ENCODE measurements at places on chromosomes 2 and 18. TPM values are rescaled to one million over a fixed set of nuclear protein-coding genes. Genes with fewer than 3 reads are reported as not detected.

- no peak for ATAC-seq
These were observed 38.2 kb downstream of the PLEKHM3 start for GRCh38 chr2:207987025-207987716.

DNA sequence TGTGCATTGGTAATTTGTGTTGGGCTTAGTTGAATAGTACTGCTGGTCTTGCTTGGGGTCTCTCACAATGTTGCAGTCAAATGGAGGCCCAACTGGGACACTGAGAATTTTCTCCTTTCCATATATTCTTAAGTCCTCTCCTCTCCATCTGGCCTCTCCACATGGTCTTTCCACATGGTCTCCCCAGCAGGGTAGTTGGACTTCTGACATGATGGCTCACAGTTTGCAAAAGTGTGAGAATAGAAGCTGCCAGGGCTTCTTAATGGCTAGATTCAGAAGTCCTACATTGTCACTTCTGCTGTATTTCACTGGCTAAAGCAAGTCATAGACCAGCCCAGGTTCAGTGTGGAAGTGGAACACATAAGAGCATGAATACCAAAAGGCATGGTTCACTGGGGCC lies 318.5 kb upstream of the TNP1 start:
- no peak for ATAC-seq

- ATAC-seq = no peak
These were observed 249.3 kb downstream of the ZNF521 start for GRCh38 chr18:25102662-25103061.

DNA sequence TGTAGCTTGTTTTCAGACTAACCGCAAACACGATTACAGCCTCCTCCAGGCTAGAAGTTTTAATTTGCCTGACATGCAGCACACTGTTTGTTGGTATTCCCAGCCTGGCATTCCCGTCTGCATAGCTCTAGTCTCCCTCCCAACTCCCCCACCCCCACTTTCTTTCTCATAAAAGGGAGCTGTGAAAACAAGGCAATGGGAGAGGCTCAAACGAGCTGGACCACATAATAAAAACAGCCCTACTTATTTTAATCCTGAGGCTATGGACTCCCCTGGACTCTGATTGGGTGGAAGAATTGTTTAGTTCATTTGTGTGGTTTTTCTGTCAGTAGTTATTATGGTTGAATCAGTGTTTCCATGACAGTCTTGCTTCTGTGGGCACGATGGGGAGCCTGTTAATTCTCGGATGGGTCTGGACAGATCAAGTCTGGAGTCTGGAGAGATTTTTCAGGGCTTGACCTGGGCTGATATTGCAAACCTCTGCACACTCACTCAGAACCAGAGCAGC lies 1.2 kb downstream of the STON1 start:
- ATAC-seq = peak; percentile 28

The BOK gene
- 35.0 TPM for total RNA-seq
